Panc1 (cell line): ENCODE measurements at places on chromosomes 5 and 9. TPM values are rescaled to one million over a fixed set of nuclear protein-coding genes. Genes with fewer than 3 reads are reported as not detected.

DNA sequence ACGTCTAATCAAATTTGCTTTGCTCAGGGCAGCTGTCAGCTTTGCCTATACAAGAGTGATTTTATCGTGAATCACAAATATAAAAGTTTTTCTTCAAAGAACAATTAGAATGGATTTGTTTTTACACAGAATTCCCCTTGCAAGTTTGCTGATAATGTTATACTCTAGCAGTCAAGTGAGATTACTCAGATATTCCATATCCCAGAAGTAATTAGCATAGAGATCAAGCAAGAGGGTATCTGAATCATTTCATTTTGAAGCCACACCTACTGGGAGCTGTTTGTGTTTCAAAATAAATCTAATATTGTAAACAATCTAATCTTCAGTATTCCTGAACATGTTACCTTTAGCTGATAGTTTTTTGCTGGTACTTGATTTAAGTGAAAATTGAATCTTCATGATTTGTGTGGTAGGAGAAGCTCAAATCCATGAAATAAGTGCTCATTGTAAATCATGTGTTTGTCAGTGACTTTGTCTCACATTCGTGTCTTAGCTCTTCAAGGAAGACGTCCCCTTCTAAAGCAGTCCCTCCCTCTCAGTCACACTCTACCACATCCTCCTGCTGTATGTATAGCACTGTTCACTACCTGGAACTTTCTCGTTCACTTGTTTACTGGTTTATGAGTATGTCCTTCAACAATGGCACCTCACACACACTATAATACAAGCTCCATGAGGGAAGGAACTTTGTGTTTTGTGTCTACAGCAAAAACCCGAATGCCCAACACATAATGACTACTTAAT lies 3.3 kb upstream of the TTC39B start:
- no peak for DNase-seq

DNA sequence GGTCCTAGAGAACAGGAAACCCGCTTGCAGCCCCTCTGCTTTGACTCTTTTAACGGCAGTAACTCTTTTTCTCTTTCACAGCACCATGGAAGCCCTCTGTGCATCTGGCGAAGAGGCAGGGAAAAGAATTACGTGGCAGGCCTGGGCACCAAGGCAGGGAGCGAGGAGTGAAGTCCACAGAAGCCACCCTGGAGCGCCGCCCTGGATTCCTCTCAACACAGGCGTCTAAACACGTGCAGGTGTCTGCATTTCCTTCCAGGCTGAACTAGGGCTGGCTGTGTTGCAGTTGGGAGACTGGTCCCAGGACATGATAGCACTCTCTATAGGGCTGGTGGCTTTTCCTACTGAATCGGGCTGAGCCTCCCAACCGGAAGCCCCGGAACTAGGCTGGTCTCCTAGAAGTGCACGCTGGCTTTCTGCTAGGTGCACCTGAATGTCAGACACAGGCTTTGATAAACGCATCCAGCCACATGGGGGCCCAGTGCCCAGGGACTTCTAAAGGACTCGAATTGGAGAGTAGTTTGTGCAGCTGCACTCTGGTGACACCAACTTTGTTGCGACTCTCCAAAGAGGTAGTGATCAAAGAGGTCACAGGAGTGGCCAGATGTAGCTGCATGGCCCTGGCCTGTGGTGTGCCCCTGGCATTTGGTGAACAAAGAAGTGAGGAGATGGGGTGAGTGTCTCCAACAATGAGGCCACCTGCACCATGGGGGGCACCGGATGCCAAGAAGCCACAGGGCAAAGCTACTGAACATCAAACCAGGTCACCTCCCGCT lies 54.5 kb downstream of the AK8 start:
- DNase-seq = no peak

DNA sequence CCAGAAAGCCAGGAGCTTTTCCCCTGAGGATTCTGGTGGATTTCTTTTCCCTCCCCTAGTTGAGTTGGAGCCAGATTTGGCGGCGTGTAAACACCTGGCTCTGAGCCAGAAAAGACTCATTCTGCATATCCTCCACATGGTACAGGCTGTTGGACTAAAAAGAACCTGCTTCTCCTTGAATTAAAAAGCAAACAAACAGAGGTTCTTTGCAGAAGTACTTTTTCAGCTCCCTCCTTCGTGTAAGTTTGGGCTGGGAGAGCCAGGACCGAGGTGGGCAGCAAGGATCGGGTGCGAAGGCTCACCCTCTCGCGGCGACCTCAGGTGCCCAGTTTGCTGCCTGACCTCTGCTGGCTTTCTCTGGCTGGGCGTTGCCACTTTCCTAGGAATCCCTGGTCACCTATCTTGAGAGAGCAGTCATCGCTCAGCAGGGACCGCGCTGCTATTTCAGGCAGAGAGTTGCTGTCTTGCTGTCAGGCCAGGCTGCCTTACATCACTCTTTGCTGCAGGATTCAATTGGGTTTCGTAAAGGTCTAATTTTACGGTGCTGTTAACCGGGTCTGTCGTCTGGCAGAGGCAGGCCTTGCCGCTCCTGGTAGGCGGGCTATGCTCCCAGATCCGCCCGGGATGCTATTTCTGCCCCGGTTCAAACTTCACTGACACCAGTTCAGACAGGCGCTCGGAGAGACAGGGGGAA lies 3.2 kb downstream of the PAPPA start:
- DNase-seq = no peak

GRCh38 chr5:82364497-82364896 lies 86.3 kb upstream of the RPS23 start:
- no peak for DNase-seq

GRCh38 chr9:5843794-5844471 lies 11.0 kb upstream of the ERMP1 start:
- DNase-seq = no peak

GRCh38 chr5:172435362-172436077 lies 18.8 kb downstream of the SH3PXD2B start:
- DNase-seq = no peak

GRCh38 chr9:129013674-129014073 lies 14.5 kb downstream of the SH3GLB2 start:
- no peak for DNase-seq

Gene TUSC1
- total RNA-seq = 4.4 TPM

GRCh38 chr5:112931473-112931872 lies 9.4 kb upstream of the REEP5 start:
- no peak for DNase-seq

DNA sequence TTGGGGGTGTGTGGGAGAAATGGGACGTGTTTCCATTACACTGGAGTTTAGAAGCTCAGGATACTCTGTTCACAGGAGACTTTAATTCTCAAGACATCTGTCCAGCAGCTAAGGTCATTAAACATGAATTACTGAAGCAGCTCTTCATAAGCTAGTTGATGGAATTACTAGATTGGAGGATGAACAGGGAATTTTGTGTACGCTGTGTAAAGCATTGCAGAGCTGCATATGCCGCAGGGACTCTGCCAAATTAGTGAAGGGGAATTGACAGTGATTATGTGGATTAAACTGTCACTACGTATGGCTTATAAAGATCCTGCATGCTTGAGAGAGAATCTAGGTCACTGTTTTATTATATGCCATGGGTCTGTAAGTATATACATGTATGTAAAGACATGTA lies 177.5 kb upstream of the TBC1D2 start:
- no peak for DNase-seq

DNA sequence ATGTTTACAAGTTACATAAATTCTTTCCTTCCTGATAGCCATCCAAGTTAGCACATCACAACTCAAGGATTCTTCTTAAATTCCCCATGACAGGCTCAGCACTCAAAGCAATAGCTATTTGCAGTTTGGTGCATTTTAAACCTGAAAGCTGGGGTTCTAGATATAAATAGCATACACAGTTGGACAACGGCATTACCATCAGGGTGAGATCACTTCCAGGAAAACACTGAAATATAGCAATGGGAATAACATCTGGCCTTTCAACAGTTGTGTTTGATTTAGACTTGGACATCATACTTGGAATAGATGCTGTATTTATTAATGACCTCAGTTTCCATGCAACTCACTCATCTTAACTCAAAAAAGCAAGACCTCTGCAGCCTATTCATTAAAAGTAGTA lies 24.7 kb upstream of the LECT2 start:
- no peak for DNase-seq

Gene SLC6A19
- 0.23 TPM for total RNA-seq

Gene CNTNAP3
- 8.8 TPM for total RNA-seq

Gene PCDHA9
- 0.21 TPM for total RNA-seq

Gene NME5
- 1.7 TPM for total RNA-seq

Gene CCNJL
- 35.0 TPM for total RNA-seq

- no peak for DNase-seq
These were observed 30.5 kb upstream of the LPAR1 start for GRCh38 chr9:111068771-111069170.

DNA sequence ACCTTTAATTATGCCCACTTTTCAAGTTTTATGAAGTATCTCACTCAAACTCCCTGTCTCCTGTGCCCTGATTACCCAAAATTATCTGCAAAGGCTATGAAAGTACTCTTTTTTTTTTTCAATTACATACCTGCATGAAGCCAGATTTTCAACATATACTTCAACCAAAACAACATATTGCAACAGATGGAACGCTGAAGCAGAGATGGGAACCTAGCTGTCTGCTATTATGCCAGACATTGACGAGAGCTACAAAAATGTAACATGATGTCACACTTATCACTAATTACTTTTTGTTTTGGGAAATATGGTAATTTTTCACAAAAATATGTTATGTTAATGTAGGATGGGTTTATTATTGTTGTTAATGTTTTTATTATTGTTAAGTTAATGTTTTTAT lies 86.5 kb upstream of the SLC1A3 start:
- DNase-seq = no peak

- no peak for DNase-seq
These were observed 286.7 kb upstream of the PTPRD start for GRCh38 chr9:10899509-10899908.

GRCh38 chr5:65334077-65334476 lies 147.6 kb downstream of the ADAMTS6 start:
- DNase-seq = no peak

- no peak for DNase-seq
These were observed 714.5 kb downstream of the EFNA5 start for GRCh38 chr5:106956187-106956586.

GRCh38 chr9:627336-627970 lies 214.0 kb upstream of the DMRT1 start:
- no peak for DNase-seq

DNA sequence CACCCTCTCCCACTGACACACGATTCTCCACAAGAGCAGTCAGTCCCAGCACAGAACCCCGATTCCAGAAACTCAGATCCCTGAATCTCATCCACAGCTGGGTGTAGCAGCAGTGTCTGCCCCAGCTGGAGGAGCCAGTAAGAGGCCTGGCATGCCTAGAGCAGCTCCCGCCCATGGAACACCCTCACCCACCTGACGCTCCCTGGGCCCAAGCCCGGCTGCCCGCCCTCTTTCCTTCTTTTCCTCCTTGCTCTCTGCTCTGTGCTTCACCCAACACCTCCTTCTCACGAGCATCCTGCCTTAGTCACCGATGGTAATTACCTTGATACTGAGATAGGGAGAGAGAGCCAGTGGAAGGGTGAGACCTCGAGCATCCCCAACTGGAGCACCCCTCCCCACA lies 8.7 kb downstream of the PCDH1 start:
- DNase-seq = no peak

- DNase-seq = no peak
These were observed 22.4 kb upstream of the SLC6A3 start for GRCh38 chr5:1467341-1468246.

Gene SPATA31E1
- total RNA-seq = not detected

DNA sequence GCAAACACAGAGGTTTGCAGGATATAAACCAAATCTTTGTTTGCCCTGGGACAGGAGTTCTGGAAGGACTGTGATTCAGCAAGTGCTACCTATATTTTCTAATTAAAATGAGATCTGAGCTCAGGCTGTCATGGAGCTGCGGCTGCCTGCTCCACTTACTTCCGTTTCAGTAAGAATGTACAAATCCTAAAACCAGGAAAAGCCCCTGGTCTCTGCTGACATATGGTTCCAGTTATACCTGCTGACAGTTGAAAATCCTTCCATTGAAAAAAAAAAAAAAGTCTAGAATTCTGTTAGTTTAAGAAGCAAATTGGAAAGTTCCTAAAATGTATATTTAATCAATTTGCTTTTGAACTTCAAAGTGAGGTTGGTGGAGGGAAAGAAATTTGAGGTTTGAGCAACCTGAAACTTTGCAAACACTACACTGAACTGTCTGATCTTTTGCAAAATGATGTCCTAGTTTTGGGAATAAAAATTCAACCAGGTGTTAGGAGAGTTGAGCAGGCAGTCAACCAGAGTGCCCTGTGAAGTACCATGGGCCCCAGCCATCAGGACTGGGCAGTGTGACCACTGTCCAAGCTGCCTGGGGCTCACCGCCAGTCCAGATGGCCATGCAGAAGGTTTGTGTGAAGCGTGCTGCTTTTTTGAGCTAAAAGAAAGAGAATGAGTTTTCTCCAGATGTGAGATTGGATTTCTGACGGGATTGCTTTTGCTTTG lies 50.6 kb downstream of the SHB start:
- no peak for DNase-seq

GRCh38 chr5:127587246-127587917 lies 61.5 kb upstream of the CTXN3 start:
- no peak for DNase-seq

GRCh38 chr5:51961154-51961562 lies 577.9 kb downstream of the ISL1 start:
- no peak for DNase-seq

Gene CBY3
- 0.39 TPM for total RNA-seq

GRCh38 chr5:16725575-16725974 lies 108.8 kb upstream of the RETREG1 start:
- DNase-seq = no peak

Gene CTXN3
- total RNA-seq = not detected

Gene LCN10
- total RNA-seq = not detected

GRCh38 chr5:17918373-17919104 lies 284.3 kb downstream of the TAF11L14 start:
- no peak for DNase-seq

DNA sequence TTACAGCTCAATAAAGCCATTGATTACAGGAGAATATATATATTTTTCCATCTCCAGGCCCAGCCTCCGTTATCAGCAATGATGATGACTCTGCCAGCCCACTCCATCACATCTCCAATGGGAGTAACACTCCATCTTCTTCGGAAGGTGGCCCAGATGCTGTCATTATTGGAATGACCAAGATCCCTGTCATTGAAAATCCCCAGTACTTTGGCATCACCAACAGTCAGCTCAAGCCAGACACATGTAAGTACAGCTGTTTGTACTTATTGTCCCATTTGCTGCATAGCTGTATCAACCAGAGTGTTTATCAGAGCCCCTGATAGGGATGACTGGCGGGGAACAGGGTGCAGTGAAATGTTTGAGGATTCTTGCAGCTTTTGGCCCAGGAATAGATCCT lies 197.7 kb downstream of the NTRK2 start:
- DNase-seq = no peak

GRCh38 chr5:151048526-151048925 lies 28.1 kb downstream of the GPX3 start:
- DNase-seq = no peak

Gene IPO11
- total RNA-seq = 39.8 TPM

- no peak for DNase-seq
These were observed 218.9 kb downstream of the ARL15 start for GRCh38 chr5:54091307-54092130.
